ENCODE measurements at places on chromosomes 5 and 9.

- DNase-seq, result no peak
Measured at GRCh38 chr5:161311146-161311708, 235.3 kb downstream of the GABRB2 start.

- no peak for DNase-seq
Measured at GRCh38 chr9:16205455-16205854, 652.6 kb downstream of the CCDC171 start.

DNA sequence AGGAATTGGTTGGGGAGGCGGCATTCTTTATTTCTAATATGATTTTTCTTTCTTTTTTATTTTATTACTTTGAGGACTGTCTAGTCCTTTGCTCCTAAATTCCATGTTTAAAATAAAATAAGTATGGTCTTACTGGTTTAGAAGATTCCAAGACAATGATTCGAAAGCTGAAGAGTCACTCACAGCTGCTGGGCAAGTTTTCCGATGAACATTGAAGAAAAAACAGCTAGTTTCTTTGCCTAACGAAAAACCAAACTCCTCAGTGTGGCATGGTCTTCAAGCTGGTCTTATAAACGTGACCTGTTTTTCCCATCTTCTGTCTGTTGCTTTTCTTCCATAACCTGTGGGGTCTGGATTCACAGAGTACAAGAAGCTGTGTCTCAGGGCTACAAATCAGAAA, 25.1 kb downstream of the ZNF474 start:
- no peak for DNase-seq

GRCh38 chr5:80067016-80067415, 31.9 kb downstream of the THBS4 start:
- DNase-seq, result no peak

DNA sequence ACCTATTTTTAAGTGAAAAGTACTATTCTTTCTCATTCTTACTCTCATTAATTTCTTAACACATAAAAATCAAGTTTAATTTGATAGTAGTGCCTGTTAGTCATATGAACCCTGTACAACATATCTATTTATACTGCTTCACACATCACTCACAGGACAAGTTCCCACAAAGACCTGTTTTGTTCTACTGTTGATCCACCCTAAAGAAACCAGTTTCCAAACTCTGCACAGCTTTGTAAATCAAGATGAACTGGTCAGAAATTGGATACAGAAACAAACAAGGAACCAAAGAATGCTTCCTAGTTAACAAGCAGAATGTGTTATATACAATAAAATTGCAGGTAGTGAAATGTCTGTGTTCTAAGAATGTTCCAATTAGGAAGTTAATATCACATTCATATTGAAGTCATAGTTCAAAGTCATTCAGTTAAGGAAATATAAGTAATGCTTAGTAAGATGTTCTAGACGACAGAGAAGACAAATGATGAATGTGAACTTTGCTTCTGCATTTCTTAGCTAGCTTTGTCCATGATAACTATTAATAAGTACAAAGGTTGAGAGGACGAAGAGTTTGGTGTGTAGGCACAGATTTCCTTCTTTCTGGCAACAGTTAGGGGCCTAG, 33.4 kb downstream of the C9orf85 start:
- no peak for DNase-seq

DNA sequence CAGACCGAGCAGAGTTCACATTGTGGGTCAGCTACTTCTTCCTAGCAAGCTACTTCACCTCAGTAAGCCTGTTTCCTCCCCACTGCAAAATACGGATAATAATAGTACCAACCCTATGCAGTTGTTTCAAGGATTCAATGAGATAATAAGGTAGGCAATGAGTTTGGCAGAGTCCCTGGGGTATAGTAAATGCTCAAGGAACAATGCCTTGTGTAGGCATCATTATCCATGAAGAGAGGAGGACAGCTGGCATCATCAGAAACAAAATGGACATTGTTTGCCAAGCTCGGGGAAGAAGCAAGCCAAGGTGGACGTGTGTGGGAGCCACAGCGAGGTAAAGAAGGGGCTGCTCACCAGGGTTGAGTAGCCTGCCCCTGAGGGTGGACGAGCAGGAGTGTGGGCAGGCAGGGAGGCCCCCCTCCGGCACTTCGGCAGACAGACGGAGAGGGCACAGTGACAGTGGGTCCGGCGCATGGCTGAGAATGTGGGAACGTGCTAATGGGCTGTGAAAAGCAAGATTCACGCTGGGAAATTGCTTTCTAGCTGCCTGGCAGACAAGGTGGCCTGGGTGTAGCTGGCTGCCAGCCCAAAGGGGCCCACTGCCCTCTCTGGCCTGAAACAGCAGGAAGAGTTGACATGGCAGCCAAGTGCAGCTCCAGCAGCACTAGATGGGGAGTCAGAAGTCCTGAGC, 10.1 kb downstream of the CAMK2A start:
- no peak for DNase-seq

DNA sequence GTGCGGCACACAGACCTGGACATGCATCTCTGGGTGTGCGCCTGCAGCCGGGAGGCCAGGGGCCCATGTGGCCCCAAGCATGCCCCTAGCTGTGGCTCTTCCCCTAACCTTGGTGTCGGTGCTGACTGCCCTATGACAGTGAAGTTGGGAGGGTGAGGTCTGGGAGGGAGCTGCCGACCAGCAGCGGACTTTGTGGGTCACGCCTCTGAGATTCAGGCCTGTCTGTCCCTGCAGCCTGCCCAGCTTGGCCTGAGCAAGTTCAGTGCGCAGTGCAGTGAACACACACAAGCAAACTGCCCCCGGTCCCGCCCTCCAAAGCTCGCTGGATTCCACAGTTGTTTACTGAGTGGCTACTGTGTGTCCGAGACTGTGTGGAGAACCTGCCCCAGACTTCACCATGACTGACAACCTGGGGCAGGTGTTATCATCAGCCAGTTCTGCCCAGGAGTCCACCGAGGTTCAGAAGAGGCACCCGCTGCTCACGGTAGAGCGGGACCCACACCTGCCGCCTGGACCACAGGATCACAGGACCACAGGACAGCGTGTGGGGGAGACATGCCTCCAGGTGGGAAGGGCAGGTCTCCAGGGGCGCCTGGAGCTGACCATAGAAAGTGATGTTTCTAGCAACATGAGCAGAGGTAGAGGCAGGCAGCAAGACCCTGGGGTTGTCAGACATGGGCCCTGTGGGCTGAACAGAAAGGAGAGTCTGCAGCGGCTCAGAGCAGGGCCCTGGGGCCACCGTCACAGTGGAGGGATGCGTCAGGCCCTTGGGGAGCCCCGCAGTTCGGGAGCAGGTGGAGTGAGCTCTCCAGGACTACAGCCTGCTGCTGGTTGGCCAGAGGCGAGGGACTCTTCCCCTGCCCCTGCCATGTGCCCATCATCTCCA, 105.1 kb downstream of the PHF2 start:
- no peak for DNase-seq

DNA sequence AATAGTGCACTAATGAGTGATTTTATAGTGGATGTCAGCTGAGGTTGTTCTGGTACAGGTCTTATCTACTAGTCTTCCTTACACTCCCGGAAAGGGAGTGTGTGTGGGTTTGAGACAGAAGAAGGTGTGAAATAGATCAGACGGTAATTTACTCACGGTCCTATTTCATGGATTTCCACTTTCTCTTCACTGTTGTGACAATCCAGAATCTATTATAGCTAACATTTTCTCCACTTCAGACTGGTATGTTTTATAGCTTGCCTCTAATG, 7.0 kb upstream of the C9 start:
- DNase-seq, result no peak

GRCh38 chr9:121694001-121694400, 42.6 kb downstream of the DAB2IP start:
- no peak for DNase-seq
